ENCODE measurements at places on chromosomes 5 and 9.

DNA sequence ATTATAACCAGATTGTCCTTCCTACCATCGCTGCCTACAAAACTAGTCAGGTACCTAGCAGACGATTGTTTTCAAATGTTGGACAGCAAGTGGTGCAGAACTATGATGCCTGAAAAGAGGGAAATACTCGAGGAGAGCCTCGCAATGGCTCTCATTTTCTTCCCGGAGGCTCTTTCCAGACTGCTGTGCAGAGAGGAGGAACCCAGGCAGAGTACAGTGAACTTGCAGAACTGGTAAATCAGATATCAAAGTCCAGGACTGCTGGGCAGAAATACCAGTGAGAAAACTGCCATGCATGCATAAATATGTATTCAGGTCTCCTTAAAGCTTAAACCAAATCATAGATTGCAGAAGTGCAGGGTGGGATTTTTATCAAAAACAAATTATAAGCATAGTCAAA, 26.4 kb upstream of the UGT3A1 start:
- DNase-seq: no peak

DNA sequence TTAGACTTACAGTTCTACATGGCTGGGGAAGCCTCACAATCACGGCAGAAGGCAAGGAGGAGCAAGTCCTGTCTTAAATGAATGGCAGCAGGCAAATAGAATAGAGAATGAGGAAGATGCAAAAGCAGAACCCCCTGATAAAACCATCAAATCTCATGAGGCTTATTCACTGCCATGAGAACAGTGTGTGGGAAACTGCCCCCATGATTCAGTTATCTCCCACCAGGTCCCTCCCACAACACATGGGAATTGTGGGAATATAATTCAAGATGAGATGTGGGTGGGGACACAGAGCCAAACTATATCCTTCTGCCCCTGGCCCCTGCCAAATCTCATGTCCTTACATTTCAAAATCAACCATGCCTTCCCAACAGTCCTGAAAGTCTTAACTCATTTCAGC, 367.1 kb downstream of the MED10 start:
- DNase-seq: no peak

DNA sequence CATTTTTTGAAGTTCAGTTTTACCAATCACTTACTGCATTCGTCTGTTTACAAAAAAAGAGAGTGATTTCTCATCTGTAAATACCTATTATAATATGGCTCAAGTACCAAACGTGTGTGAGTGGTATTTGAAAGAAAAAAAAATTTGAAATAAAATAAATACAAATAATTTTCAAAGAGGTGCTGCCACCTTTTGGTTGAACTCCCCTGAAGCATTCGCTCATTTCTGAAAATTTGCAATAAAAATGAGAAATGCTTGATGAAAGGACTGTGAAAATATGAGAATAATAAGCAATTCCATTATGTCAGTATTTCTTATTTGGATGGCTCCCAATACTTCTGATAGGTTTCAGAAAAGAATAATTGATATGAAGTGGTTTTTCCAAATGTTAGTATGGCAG, 409.9 kb downstream of the CTNND2 start:
- DNase-seq: no peak

DNA sequence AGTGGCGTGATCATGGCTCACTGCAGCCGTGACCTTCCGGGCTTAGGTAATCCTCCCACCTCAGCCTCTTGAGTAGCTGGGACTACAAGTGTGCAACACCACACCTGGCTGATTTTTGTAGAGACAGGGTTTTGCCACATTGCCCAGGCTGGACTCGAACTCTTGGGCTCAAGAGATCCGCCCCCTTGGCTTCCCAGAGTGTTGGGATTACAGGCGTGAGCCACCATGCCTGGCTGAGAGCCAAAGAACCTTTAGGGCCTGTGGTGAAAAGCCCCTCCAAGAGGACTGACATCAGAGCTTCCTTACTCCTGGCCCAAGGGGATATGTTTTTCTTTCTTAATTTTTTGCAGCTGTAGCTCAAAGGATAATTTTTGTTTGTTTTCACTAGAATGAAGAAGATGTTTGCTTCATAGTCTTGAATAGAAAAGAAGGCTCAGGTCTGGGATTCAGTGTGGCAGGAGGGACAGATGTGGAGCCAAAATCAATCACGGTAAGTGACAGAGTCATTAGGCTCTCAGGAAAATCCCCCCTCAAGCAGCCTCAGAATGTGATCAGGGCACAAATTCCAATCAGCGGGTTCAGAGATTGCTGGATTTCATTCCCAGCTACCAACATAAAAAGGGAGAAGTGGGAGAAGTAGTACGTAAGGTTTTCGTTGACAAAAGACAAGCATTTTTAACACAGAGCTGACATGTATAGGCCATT, 77.1 kb downstream of the GOLPH3 start:
- DNase-seq: no peak

DNA sequence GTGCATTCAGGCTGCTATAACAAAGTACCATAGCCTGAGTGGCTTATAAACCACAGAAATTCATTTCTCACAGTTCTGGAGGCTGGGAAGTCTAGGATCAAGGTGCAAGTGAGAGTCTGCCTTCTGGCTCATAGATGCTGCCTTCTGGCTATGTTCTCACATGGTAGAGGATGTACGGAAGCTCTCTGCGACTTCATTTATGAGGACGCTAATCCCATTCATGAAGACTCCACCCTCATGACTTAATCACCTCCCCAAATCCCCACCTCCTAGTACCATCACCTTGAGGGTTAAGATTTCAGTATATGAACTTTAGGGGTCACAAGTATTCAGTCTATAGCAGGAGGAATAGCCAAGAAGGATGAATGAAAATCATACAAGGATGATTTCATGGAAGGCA, 37.3 kb upstream of the KCNIP1 start:
- DNase-seq: no peak

DNA sequence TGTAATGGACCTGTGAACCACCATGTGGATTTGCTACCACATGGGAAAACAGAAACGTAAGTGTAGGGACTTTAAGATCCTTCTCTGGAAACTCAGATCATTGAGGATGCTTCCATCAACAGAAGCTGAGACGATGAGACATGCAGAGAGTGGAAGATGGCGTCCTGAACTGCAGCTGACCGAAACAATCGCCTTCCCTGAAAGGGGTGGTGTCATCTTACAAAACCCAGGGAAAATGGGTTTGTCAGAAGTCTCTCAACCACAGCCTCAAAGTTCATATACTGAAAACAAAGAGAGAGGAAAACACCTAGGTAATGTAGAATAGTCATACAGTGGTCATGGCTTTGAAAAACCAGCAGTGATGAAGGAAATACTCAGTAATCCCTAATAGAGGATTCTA, 6.6 kb upstream of the PTPN3 start:
- DNase-seq: no peak

- DNase-seq: no peak
Observed at GRCh38 chr5:9468060-9468388, 77.9 kb downstream of the SEMA5A start.

All from 8988T (cell line).